ENCODE measurements at places on chromosomes 7 and 10.

GRCh38 chr7:55128693-55129394 is 110.0 kb downstream of the EGFR start:
- DNase-seq: no peak

- no peak for DNase-seq
These were observed 625.5 kb upstream of the GALNT17 start for GRCh38 chr7:70506434-70506833.

GRCh38 chr7:44587843-44588711 is 6.0 kb upstream of the TMED4 start:
- no peak for DNase-seq

DNA sequence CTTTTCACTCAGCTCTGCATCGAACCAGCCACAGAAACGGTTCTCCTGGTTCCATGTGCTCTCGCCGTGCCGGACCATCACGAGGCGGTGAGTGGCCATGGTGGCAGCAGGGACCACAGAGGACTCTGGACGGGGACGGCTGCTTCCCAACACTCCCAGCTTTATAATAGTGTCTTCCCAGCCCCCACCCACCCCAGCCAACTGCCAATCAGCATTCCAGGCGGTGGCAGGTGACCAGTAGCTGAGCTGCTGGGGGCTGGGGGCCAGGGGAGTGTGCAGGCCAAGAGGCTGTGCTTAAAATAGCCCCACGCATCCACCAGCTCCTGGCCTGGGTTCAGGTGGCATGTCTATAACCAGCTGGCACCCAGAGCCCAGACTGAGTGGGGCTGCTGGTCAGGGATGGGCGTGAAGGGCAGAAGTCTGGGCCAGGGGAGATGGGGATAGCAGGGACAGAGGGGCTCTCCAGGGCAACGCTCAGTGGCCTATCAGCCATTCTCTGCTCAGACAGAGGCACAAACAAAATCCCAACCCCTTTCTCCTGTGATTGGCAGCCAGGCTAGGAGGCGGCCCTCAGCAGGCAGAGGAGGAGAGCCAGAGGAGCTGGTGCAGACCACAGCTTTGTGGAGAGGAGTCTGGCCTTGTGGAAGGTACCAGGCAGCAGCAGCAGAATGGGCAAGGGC is at the start of gene PGAM2:
PGAM2 (minus strand) TSS at position 137 of the 680 bp plus-strand sequence; CDS start at position 99, 38 bp downstream.
- DNase-seq: no peak

DNA sequence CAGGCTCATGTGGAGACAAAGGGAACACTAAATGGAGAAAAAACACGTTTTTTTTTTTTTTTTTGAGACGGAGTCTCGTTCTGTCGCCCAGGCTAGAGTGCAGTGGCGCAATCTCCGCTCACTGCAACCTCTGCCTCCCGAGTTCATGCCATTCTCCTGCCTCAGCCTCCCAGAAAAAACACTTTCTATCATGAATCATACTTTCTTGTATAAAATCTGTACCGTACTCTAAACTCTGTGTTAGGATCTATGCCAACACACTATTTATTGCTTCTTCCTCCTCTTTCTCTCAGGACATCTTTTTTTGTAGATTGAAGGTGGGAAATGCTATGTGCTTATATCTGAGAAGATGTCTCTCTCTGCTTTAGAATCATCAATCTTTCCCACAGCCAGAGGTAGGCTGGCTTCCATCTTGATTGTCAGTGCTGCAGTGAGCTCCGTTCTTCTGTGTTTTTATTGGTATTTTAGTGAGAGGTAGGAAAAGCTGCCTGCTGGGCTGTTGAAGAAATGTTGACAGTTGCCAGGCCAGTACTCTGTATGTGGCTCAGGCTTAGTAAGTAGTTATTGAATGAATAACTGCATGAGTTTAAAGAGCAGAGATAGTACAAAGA is 101.1 kb downstream of the GPR85 start:
- no peak for DNase-seq

GRCh38 chr7:44724276-44724675 is 24.4 kb upstream of the ZMIZ2 start:
- no peak for DNase-seq

DNA sequence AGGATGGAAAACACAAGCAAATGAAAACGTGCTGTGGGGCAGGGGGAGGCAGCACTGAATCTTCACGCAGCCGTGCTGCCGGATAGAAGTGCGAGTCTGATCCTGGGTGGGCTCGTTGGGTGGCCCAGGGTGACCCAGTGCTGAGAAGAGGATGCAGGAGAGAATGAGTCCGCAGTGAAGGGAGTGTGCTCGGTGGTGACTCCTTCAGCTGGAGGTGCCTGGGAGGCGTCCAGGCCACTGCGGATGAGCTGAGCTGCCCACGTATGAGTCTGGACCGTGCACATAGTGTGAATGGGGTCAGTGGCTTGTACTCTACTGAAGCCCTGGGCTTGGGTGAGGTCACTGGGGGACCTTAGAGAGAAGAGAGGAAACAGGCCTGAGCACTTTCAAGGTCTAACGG is 190.0 kb upstream of the MGMT start:
- no peak for DNase-seq

- DNase-seq: no peak
These were observed 219.1 kb upstream of the PITRM1 start for GRCh38 chr10:3391657-3392056.

- DNase-seq: peak; percentile 28
These were observed 12.1 kb upstream of the RHBDD2 start for GRCh38 chr7:75866489-75867389.

DNA sequence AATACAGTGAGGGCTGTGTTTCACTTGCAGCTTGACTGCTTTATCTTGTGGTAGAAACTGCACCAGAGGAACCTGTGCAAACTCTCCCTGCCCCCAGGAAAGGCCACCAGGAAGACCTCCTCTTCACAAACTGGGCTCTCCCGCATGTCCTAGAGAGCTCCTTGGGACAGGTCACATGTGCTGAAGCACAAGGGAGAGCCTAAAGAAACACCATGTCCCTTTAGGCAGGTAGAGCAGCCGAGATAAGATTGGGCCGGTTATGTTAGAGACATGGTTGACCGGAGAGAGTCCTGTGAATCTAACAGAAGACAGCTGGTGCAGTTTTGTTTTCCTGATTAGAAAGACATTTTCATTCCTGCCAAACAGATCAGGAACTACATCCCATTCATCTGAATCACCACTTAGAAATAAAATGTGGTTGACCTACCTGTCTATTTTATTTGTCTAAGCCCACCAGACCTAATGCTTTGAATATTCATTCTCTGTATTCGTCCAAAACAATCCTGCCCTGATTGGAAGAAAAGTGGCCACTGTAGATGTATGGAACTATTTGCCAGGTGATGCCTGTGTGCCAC is 224.1 kb downstream of the GLI3 start:
- DNase-seq: no peak

DNA sequence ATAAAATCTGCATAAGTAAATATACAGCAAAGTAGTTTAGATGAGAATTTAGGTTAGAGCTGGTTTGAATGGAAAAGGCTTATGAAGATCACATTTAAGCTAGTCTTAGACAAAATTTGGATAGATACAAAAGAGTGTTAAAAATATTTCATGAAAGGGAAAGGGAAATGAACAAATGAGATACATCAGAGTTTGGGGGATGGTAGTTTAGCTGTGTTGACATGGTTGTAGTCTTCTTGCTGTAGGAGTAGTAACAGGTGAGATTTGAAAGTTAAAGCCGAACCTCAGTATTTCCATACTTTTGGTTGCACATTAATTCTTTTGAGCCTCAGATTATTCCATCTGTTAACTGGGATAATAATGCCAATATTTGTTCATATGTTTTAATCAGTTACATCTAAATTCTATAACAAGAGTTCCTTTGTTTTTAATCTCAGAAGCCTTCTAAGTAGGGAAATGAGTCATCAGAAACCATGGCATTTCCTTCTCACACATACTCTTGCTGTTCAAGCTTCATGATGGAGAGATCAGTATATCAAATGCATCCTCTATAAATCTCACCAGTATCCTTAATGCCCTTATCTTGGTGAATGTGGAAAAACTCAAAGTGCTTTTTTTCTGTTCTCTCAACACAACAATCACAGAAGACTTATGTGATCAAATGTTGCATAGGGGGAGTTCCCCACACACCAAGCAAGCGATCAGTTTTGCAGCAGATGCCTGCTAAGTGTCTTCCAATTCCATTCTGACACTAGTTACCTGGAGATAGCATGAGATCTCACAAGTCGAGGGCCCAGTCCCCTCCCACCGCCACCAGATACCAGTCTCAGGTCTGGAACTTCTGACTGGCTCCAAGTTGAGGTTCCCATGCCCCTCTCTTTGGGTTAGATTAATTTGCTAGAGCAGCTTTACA is 84.7 kb downstream of the MAPK8 start:
- no peak for DNase-seq

DNA sequence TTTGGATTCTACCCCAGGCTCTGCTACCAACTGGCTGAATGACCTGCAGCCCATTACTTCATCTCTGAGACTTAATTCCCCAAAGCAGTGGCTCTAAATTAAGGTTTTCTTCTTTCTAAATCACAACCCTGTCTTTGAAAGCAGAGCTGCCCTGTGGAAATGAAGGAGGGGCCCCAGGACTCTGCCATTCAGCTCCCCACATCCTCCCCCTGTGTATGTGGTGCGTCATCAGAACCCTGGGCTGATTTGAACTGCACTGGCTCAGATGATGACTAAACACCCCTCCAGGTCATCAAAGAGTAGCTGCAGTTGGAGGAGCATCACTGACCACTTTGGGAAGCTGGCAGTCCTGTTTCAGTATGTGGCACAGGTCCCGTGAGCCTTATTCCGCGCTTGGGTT is 46.6 kb downstream of the BPGM start:
- DNase-seq: no peak

GRCh38 chr10:76649723-76650127 is 987.9 kb downstream of the KCNMA1 start:
- no peak for DNase-seq

DNA sequence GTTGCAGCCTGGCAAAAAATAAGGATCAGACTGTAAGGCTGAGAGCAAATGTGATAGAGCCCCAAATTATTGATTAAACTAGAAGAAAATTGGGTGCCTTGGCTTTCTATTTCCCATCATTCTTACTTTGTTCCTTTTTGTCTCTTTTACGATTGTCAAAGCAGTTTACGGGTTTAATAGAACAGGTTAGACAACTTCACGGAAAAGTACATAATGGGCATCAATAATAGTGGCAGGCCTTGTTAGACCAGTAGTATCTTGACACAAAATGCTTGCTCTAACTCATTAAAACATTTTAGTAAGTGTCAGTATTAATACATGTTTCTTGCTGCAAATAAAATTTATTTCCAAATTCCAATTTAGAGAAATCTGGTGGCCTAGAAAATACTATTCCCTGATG is 14.5 kb upstream of the GGCT start:
- DNase-seq: no peak

- DNase-seq: no peak
These were observed 283.5 kb downstream of the PLXNA4 start for GRCh38 chr7:132292803-132293202.

- no peak for DNase-seq
These were observed 574 bp downstream of the UTF1 start for GRCh38 chr10:133230387-133231195.

All from stimulated activated CD4-positive, alpha-beta T cell treated with anti-CD3 and anti-CD28 coated beads, Interleukin-2, amount 100 ng/mL, for 48 hours (primary cell).